ENCODE measurements at places on chromosomes 3 and 15. TPM values are rescaled to one million over a fixed set of nuclear protein-coding genes. Genes with fewer than 3 reads are reported as not detected.

Gene EFHB
- total RNA-seq: 4.4 TPM

Gene EIF4E3
- total RNA-seq: 5.6 TPM

Gene NOX5
- total RNA-seq: 0.10 TPM

Gene SNX1
- total RNA-seq: 67.2 TPM

Gene RPUSD3
- 46.5 TPM for total RNA-seq

Gene GPR62
- not detected for total RNA-seq

Gene TGM5
- not detected for total RNA-seq

Gene TRA2B
- total RNA-seq: 93.9 TPM

Gene MORF4L1
- 285 TPM for total RNA-seq

Gene GP9
- not detected for total RNA-seq

Gene SCAANT1
- total RNA-seq: not detected

Gene GHSR
- total RNA-seq: not detected

Gene TUSC7
- total RNA-seq: not detected

Gene GOLGA8N
- 3.6 TPM for total RNA-seq

Gene STX19
- not detected for total RNA-seq

Gene ZBBX
- not detected for total RNA-seq

Gene MYZAP
- total RNA-seq: 0.83 TPM

Gene ITPR1
- 37.4 TPM for total RNA-seq

Gene ZKSCAN7
- 4.4 TPM for total RNA-seq

Gene CCDC50
- 107 TPM for total RNA-seq

Gene GOLGA6L9
- 0.06 TPM for total RNA-seq

Gene TNK2
- 8.3 TPM for total RNA-seq

Gene FOXB1
- not detected for total RNA-seq

Gene LYZL4
- total RNA-seq: not detected

Gene SCN5A
- 0.05 TPM for total RNA-seq

Gene HOMER2
- 1.00 TPM for total RNA-seq

Gene MKRN2OS
- total RNA-seq: not detected

Gene CPNE4
- total RNA-seq: not detected

Gene CLCN2
- total RNA-seq: 3.0 TPM

Gene LRRC31
- not detected for total RNA-seq

Gene GCNT3
- total RNA-seq: 0.56 TPM

Gene CX3CR1
- not detected for total RNA-seq

Gene TRIM42
- total RNA-seq: not detected

Gene ATP8B4
- 1.8 TPM for total RNA-seq

Gene TMCO5A
- not detected for total RNA-seq

Gene SPESP1
- 8.1 TPM for total RNA-seq

Gene NANOGP8
- total RNA-seq: not detected

Gene ISL2
- 0.37 TPM for total RNA-seq

Gene SELENOK
- total RNA-seq: 21.4 TPM

Gene CSNK1G1
- total RNA-seq: 27.0 TPM

Gene SLC9C1
- total RNA-seq: not detected

Gene P2RY1
- total RNA-seq: 2.6 TPM

Gene QRICH1
- total RNA-seq: 45.7 TPM

Gene GPR27
- total RNA-seq: 0.54 TPM

Gene FANCI
- total RNA-seq: 1.9 TPM

Gene PEAK1
- 43.5 TPM for total RNA-seq

Gene SMAD6
- 43.7 TPM for total RNA-seq

Gene SLC12A8
- total RNA-seq: 2.6 TPM
